MCF 10A (cell line): ENCODE measurements at places on chromosomes 11 and 22. TPM values are rescaled to one million over a fixed set of nuclear protein-coding genes. Genes with fewer than 3 reads are reported as not detected.

The OSBPL5 gene
- 85.7 and 115 TPM in 2 replicates for total RNA-seq

DNA sequence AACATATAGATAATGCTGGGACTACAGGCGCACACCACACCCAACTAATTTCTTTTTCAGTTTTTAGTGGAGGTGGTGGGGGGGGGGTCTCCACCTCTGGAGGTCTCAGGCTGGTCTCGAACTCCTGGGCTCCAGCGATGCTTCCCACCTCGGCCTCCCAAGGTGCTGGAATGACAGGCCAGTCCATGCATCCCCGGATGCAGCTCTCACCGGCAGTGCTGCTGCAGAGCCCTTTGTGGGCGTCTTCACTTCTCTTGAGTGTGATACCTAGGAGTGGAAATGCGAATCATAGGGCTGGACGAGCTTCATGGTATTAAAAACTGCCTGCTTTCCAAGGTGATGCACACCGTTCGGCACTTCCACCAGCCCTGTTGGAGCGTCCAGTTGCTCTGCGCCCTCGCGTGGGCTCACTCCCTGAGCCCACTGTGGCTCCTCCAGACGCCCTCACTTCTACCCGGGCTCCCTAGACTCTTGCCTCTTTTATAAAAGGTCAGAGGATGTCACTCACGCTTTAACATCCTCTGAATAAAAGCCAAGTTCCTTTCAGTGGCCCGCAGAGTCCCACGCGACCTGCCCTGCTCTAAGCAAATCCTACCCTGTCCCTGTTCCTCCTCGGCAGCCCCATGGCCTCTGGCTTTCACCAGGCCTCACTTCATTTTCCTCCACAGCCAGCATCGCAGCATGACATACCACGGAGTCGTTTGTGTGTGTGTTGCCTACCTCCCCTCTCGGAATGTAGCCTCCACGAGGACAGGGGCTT lies 837 bp upstream of the BID start:
- no peak for DNase-seq

DNA sequence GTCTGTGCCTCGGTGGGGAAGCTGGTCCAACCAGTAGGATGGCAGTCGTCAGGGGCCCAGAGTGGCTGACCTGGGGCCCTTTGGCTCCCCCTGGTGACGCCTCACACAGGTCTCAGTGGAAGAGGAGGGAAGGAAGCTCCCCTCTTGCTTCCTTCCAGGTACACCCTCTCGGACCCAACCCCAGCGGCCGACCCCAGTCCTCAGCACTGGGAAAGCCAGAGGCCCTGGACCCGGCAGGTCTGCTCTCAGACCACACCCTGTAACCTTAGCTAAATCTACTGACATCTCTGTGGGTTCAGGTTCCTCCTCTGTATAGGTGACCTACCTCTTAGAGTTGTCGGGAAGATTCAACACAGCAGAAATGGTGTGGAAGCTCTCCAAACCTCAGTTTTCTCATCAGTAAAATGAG lies 3.4 kb upstream of the SCUBE1 start:
- peak; percentile 48 for DNase-seq

The CHST1 gene
- not detected in 2 replicates for total RNA-seq

The TP53I11 gene
- total RNA-seq, result 14.8 and 17.7 TPM in 2 replicates
